Nasal cavity respiratory epithelium epithelial cell of viscerocranial mucosa (primary cell): ENCODE measurements at places on chromosomes 6 and 20. TPM values are rescaled to one million over a fixed set of nuclear protein-coding genes. Genes with fewer than 3 reads are reported as not detected.

The TINAG gene
- not detected in 2 replicates for total RNA-seq

The SULF2 gene
- 46.8 and 540 TPM in 2 replicates for total RNA-seq

The OR5V1 gene
- not detected in 2 replicates for total RNA-seq

The OR2B3 gene
- total RNA-seq, result not detected in 2 replicates

The NEU1 gene
- total RNA-seq, result 64.1 and 103 TPM in 2 replicates

The CARMIL1 gene
- 17.4 and 22.7 TPM in 2 replicates for total RNA-seq

The TSBP1 gene
- total RNA-seq, result not detected in 2 replicates

The LTV1 gene
- 24.9 and 43.7 TPM in 2 replicates for total RNA-seq

The F13A1 gene
- not detected in 2 replicates for total RNA-seq

The SALL4 gene
- 0.21 and 1.4 TPM in 2 replicates for total RNA-seq

The HCK gene
- not detected in 2 replicates for total RNA-seq

The TMC2 gene
- not detected in 2 replicates for total RNA-seq

The DNMT3B gene
- total RNA-seq, result 0.68 and 1.5 TPM in 2 replicates

The MTHFD1L gene
- total RNA-seq, result 64.0 and 73.8 TPM in 2 replicates

The RIN2 gene
- 27.7 and 96.9 TPM in 2 replicates for total RNA-seq

The PRL gene
- not detected in 2 replicates for total RNA-seq

The IL20RA gene
- total RNA-seq, result 4.3 and 4.8 TPM in 2 replicates

The ID1 gene
- 248 and 435 TPM in 2 replicates for total RNA-seq

The ELOVL4 gene
- 5.8 and 13.7 TPM in 2 replicates for total RNA-seq

The PTK6 gene
- total RNA-seq, result 35.2 and 51.9 TPM in 2 replicates

The JAG1 gene
- 484 and 605 TPM in 2 replicates for total RNA-seq

The NRN1 gene
- 2.4 TPM in 1 of 2 replicates, not detected in the other for total RNA-seq

The SLC9A8 gene
- total RNA-seq, result 2.7 and 6.5 TPM in 2 replicates

The FRMD1 gene
- not detected in 2 replicates for total RNA-seq

The CNR1 gene
- not detected in 2 replicates for total RNA-seq

The REM1 gene
- not detected in 2 replicates for total RNA-seq

The TSPO2 gene
- total RNA-seq, result not detected in 2 replicates

The OSBPL2 gene
- total RNA-seq, result 48.9 and 67.8 TPM in 2 replicates

The TCP11 gene
- under 0.01 TPM in 1 of 2 replicates, not detected in the other for total RNA-seq

The VSTM2L gene
- 1.4 and 7.4 TPM in 2 replicates for total RNA-seq

The SLC12A5 gene
- total RNA-seq, result 0.07 TPM in 1 of 2 replicates, not detected in the other

The CYP39A1 gene
- 6.5 and 8.2 TPM in 2 replicates for total RNA-seq

The FOXA2 gene
- 4.0 and 10.9 TPM in 2 replicates for total RNA-seq

The PRSS35 gene
- under 0.01 TPM in 1 of 2 replicates, not detected in the other for total RNA-seq

The TRIM38 gene
- 4.8 and 8.6 TPM in 2 replicates for total RNA-seq

The ID4 gene
- total RNA-seq, result 1.6 and 13.3 TPM in 2 replicates

The EMILIN3 gene
- not detected in 2 replicates for total RNA-seq

The DBNDD2 gene
- 8.3 and 15.4 TPM in 2 replicates for total RNA-seq

The TMEM242 gene
- total RNA-seq, result 8.1 and 8.5 TPM in 2 replicates

The CCM2L gene
- total RNA-seq, result not detected in 2 replicates

The SCRT2 gene
- not detected in 2 replicates for total RNA-seq

The RBBP8NL gene
- total RNA-seq, result under 0.01 and 1.1 TPM in 2 replicates
